ENCODE measurements at places on chromosomes 1 and 21. TPM values are rescaled to one million over a fixed set of nuclear protein-coding genes. Genes with fewer than 3 reads are reported as not detected.

The OPRD1 gene
- polyA plus RNA-seq = 0.03 TPM

The TNFRSF9 gene
- 0.56 TPM for polyA plus RNA-seq

The GJC2 gene
- polyA plus RNA-seq = not detected

- no peak for DNase-seq
These were observed 47.5 kb downstream of the ARID4B start for GRCh38 chr1:235280467-235280866.

DNA sequence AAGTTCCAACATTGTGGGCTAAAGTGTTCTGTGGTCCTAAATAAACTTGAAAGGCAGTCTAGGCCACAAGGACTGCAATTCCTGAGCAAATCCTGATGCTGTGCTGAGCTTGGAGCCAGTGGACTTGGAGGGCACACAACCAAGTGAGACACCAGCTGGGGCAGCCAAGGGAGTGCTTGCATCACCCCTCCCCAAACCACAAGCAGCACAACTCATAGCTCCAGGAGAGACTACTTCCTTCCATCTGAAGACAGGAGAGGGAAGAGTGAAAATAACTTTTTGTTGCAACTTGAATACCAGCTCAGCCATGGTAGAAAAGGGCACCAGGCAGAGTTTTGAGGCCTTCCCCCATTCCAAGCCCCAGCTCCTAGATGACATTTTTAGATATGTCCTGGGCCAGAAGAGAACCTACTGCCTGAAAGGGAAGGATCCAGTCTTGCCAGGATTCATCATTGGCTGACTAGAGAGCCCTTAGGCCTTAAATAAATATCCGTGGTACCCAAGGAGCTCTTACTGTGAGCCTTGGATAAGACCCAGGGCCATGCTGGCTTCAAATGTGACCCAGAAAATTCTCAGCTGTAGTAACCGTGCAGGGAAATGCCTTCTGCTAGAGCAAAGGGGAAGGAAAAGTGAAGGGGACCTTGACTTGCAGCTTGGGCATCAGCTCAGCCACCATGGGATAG lies 35.4 kb upstream of the LRRC8B start:
- DNase-seq = no peak

GRCh38 chr1:205247130-205247921 lies 19.6 kb downstream of the TMCC2 start:
- no peak for DNase-seq

DNA sequence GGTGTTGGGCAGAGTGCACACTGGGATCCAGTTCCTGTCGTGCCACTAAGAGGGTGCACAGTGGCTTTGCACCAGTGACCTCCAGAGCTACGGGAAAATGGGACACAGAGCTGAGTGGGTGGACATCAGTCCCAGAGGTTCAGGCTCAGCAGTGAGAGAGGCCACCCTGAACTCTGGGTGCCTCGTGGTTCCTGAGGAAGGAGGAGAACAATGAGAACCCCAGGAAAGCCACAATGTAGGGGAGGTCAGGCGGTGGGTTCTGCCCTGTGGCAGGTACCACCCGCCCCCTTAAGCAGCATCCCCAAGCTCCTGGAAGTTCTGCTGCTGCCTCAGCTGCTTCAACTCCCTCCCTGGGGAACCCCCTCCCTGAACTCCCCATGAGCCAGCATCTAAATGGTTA lies 112.2 kb downstream of the GRIK3 start:
- no peak for DNase-seq

- no peak for DNase-seq
These were observed 480.0 kb upstream of the PKN2 start for GRCh38 chr1:88204111-88204510.

GRCh38 chr1:228835456-228835855 lies 100.2 kb downstream of the RHOU start:
- DNase-seq = no peak

- DNase-seq = no peak
These were observed 49.6 kb downstream of the MAP10 start for GRCh38 chr1:232854798-232855159.
